NCI-H774 (cell line): ENCODE measurements at places on chromosomes 2 and 18.

DNA sequence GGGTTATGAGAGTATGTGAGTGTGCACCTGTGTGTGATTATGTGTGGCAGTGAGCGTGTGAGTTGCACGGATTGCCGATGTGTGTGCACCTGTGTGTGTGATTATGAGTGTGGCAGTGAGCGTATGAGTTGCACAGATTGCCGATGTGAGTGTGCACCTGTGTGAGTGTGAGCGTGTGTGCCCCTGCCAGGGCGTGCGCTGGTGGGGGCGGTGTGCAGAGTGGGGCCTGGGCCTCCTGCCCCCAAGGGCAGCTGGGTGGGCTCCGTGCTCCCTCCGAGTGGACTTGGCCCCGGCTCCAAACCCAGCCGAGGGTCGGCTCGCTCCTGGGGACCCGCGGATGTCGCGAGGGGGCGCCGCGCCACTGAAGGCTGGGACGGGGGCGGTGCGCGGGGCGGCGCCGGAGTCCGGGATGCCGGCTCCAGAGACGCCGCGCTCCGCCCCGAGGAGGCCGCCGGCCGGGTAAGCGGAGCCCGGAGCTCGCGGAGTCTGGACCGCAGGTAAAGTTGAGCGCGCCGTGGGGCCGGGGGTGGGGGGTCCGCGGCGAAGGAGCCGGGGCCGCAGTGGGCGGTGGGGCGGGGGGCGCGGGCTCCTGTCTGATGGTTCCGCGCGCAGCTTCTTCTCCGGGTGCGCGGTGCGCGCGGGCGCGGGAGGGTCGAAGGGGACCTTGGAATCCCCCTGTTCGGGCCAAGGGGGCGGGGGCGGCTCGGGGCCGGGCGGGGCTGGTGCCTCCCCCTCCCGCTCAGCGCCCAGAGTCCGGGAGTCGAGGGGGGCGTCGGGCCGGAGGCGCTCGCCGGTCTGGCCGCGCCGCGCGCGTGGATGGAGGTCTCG is at the start of gene KCNG2:
Gene KCNG2, plus strand, starts transcription at position 421 of the 828 bp plus-strand sequence. CDS start 65,730 bp downstream, outside the sequence.
- DNase-seq: no peak

DNA sequence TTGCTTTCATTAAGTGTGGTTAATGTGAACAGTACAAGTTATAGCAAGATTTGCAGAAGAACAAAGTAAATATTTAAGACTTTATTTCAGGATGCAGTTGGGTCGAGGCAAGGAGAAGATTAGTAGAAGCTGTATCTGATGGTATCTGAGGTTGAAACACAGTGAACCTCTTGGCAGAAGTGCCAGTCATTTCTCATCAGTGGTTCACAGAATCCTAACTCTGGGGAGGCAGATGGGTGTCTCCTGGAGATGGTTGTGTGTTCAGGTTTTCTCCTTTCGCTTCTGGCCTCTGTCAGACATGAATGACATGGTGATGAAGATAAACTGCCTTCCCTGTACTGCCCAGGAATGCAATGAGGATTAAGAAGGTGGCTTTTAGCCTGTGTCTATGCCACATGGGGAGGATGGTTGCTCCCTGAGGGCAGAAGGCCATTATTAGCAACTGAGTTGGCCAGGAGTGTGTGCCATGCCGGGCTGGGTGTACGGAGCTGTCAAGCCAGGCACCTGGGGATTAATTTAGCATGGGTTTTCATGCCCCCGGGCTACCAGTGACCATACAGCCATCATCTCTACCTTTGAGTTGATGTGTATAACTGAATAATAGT is 28.0 kb downstream of the MGAT5 start:
- no peak for DNase-seq

- DNase-seq: no peak
These were observed 30.3 kb downstream of the ASAP2 start for GRCh38 chr2:9236867-9237266.

GRCh38 chr2:168424112-168424951 is 31.7 kb upstream of the CERS6 start:
- DNase-seq: no peak

- no peak for DNase-seq
These were observed 155.7 kb downstream of the DYSF start for GRCh38 chr2:71609029-71609428.

- DNase-seq: no peak
These were observed 9.2 kb upstream of the ALPP start for GRCh38 chr2:232369126-232369951.

DNA sequence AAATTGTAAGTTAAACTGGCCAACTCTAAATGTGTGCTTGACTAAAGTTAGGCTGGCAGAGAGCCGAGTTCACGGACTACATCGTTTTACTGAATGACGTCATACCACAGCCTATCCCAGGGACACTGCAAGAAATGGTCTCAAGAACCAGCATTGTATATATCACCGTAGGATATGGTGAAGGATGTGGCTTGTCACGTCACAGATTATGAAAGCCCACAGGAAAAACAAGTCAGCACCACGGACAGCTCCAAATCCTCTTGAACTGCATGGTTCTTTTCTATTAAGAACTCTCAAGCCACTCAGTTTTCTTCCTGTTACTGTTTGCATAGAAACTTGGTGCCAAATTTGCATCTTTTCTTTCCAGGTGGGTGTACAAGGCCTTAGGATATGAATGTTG is 85.1 kb upstream of the ACAA2 start:
- DNase-seq: no peak

GRCh38 chr2:125313806-125314205 is 1288.7 kb downstream of the CNTNAP5 start:
- no peak for DNase-seq

DNA sequence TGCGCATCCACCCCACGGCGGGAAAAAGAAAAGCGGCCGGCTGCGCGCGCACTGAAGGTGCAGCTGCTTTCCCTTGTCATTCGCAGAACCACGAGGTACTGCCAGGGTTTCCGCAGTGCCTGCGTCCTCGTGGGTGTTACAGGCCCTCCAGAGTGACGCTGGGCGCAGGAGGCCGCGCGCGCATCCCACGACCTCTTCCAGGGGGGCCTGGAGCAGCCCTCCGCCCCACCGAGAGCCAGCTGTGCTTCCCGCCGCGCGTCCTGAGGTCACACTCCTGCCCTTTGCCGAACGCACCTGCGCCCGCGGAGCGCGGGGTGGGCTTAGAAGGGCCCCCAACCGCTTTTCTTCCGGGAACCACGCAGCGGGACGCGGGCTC is 378 bp upstream of the IAH1 start:
- DNase-seq: no peak

DNA sequence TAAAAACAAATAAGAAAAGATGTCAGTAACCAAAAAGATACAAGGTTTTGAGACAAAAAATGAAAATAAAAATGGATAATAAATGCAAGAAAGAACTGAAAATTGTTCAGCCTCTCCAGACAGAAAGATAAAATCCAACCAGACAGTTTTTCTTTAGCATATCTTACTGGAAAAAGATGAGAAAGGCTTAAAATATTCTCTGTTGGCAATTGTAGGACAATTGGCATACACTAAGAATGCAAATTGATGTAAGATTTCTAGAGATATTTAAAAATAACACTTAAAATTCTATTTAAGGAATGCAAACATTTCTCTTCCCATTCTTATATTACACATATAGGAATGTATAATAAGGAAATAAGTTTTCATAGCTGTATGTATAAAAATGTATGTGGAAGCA is 590.6 kb downstream of the DSC3 start:
- no peak for DNase-seq

DNA sequence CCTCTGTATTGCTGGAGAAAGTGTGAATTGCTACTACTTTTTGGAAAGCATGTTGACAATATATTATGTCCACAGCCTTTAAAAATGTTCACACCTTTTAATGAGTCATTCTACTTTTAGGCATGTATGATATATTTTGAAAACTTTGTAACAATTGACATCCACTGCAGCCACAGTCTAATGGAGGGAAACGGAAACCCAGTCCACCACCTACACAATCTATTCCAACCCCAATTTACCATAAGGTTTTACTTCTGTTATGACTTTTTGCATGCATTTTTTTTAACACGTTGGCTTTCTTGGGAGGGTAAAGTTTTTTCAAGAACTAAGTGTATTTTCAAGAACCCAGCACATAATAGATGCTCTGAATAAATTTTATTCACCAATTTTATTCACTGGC is 38.5 kb upstream of the ATP8B1 start:
- no peak for DNase-seq

DNA sequence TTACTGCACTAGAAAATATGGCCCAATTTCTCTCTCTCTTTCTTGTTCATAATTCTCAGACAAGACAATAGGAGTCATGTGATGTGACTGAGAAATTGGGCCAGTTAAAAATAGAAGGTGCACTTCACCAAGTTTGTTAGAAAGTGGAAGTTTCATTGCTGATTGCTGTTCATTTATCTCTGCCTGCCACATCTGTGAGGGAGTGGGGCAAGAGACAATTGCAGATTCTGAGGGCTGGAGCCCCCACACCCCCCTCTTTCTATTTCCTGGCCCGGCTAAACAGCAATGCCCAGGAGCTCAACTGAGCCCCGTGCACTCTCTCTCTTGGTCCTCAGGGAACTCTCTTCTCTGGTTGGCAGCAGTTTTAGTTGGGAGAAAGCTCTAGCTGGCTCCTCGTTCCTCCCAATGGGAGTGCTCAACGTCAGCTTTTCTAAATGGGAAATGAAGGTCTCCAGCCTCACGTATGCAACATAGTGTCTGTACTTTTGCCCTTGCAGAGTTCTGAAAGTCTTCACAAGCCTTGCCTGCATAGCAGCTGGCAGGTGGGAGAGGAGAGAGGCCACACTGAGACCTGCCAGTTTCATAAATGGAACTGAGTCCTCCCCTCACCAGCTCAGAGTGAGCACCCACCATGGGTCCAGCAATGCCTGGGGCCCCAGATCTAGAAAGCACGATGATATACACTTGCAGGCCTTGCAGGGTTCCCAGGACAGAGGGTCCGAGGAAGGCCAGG is 115.7 kb downstream of the MYCN start:
- no peak for DNase-seq

DNA sequence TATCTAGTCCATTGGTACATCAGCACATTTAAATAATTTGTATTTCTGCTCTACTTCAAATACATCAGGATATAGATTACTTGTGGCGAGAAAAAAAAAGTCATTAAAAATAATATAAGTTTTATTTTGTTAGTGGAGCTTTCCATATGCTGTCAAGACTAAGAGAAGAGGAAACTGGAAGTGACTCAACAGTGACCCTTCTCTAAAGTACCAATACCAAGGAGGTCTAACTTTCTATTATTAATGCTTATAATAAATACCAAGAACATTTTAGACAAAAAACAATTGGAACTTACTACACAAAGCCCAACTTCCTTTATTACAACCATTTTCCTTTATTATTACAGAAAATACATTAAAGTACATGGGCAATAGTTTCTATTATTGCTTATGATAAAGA is 39.8 kb downstream of the TTR start:
- DNase-seq: no peak

GRCh38 chr2:218082586-218083351 is 13.7 kb downstream of the RUFY4 start:
- no peak for DNase-seq

GRCh38 chr2:12918138-12918834 is 201.6 kb downstream of the TRIB2 start:
- DNase-seq: no peak

- DNase-seq: no peak
These were observed 19.9 kb downstream of the FAM98A start for GRCh38 chr2:33579227-33579626.

DNA sequence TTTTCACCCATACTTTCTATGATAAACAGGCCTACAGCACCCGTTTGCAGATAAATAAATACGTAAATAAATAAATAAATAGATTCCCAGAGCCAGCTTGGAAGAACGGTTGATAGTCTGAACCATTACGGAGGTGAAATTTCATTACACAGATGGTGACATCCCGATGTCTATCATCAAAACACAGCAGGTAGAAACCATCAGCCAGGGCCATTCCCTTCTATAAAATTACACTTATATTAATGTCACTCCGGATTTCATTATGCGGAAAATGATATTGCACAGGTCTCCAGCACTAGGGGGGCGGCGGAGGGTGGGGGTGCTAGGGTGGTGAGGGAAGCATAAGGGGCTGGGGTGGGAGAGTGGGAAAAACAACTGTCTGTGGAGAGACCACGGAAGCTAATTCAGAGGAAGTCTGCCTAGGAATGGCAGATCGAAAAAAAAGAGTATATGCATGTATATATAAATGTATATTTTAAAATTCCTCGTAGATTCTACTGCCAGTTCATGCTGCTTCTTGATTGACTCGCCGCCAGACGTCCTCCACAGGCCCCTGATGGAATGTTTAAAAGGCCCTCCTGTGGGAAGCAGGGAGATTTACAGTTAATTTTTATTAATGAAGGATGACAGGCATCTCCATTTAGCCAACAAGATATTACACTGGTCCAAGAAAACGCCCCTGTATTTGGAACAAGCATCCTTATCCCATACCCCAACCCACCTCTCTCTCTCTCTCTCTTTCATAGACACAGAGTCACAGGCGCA is 1906.0 kb upstream of the PIK3C3 start:
- no peak for DNase-seq

- DNase-seq: no peak
These were observed 763 bp downstream of the CCDC141 start for GRCh38 chr2:179049203-179049545.

- DNase-seq: no peak
These were observed 15.5 kb upstream of the MC5R start for GRCh38 chr18:13808294-13809042.

GRCh38 chr18:670522-670921 is 13.1 kb downstream of the TYMS start:
- DNase-seq: no peak

DNA sequence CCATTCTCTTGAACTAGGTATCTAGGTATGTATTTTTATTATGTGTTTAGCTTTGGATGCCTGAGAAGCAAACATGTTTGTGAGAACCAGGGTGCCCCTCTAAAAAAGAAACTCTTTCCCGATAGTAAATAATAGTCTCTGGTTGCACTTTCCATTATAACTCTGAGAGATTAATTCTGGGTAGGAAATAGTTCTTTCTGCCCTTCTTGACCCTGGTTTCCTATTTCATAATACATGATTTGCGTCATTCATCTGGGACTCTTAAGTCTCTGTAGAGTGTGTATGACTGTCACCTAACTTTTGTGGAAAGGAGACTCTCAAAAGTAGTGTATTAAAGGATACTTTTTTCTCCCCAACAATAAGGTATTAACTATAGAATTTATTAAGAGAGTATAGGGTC is 31.5 kb downstream of the ACSL3 start:
- no peak for DNase-seq

GRCh38 chr2:171531291-171531690 is 9.0 kb downstream of the CYBRD1 start:
- DNase-seq: no peak

DNA sequence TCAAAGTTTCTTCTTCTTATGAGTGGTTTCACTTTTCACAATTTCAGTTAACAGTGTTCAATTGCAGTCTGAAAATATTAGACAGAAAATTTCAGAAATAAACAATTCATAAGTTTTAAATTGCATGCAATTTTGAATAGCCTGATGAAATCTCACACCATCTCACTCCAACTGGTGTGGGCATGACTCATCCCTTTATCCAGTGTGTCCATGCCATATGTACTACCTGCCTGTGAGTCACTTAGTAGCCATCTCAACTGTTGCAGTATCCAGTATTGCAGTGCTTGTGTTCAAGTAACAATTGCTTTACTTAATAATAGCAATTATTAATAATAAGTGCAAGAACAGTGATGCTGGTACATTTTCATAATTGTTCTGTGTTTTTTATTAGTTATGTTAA is 1202.5 kb downstream of the DSC3 start:
- DNase-seq: no peak

GRCh38 chr18:26648509-26649192 is 100.3 kb upstream of the KCTD1 start:
- no peak for DNase-seq

- DNase-seq: no peak
These were observed 65.4 kb upstream of the GLS start for GRCh38 chr2:190815226-190815625.

- DNase-seq: no peak
These were observed 601.1 kb upstream of the PIK3C3 start for GRCh38 chr18:41353777-41354528.

GRCh38 chr2:217535957-217536708 is 466.7 kb downstream of the TNS1 start:
- DNase-seq: no peak
